ENCODE measurements at places on chromosomes 16 and 17.

GRCh38 chr17:2013994-2014317 lies 11.2 kb downstream of the RTN4RL1 start:
- DNase-seq, result no peak

GRCh38 chr16:8908810-8909468 lies 26.8 kb downstream of the LITAFD start:
- no peak for DNase-seq

DNA sequence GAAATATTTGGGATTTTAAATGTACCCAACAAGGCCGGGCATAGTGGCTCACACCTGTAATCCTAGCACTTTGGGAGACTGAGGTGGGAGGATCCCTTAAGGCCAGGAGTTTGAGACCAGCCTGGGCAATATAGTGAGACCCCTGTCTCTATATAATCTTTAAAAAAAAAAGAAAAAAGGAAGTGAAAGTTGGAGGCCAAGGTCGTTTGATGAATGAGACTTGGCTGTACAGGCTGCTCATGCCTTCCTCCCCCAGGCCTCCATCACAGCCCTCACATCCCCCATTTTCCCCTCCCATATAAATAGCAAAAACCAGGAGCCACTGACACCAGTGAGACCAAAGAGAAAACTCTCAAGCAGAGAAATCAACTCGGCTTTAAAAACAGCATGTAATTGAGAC lies 3.3 kb upstream of the CA7 start:
- DNase-seq, result no peak

DNA sequence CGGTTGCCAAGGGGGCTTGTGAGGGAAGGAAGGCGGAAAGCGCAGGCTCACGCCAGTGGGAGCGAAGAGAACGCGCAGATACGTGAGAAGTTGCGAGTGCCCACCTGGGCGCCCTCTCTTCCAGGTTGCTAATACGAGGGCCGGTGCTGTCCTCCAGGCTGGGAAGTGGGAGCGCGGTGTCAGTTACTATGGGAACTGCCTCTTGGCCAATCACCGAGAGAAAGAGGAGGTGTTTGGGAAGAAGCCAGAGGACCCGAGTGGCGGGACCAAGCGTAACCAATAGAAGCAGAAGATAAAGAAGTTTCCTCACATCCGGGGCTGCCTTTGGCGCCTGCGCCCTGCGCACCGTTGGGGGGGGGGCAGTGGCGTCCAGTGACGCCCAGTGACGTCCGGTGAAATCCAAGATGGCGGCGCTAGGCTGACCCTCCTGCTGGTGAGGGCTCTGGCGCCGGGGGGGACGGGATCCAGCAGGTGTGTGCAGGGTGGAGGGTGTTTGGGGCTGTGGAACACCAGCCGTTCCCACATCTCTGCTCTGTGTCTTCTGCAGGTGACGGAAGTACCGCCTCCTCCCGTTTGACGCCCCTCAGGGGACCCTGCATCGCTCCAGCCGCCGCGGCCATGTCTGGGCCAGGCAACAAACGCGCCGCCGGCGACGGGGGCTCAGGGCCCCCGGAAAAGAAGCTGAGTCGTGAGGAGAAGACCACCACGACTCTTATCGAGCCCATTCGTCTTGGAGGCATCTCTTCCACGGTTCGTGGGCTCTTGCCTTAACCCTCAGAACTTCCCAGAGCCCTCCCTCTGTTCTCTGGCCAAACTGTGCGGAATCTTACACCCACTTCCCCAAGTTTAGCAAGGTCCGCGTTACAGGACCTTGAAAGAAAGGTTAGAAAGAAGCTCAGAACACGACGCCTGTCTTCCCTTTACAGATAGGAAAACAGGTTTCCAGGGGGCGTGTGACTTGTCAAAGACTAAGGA lies at the start of the genes CFAP119 and RNF40:
Gene CFAP119 (minus strand): TSS at position 135 of the 975 bp plus-strand sequence. CDS start 314 bp downstream, outside the sequence.
Gene RNF40 (plus strand): TSS at position 395 of the 975 bp plus-strand sequence. CDS start 224 bp downstream, at position 619.
- DNase-seq, result peak; percentile 98

DNA sequence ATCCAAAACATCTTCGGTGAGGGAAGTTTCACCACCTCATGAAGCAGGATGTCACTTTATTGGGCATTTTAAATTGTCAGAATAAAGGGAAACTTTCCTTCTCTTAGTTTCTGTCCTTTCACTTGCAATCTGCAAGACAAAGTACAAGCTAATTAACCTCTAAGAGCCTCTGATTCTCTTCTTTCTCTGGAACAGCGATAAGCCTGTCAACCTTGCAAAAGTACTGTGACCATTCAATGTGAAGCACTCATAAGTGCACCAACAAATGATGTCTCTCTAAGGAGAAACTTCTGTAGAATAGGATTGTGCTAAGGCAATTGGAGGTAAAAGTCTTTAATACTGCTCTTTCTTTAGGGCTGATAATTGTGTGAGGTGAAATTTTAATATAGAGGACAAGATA lies 1622.3 kb downstream of the CDH8 start:
- no peak for DNase-seq

- DNase-seq, result no peak
These were observed 33.1 kb downstream of the SMARCE1 start for GRCh38 chr17:40614431-40615067.

- no peak for DNase-seq
These were observed 16.3 kb upstream of the MYO15B start for GRCh38 chr17:75571197-75571884.

- no peak for DNase-seq
These were observed 588 bp upstream of the SMTNL2 start for GRCh38 chr17:4583782-4584100.

GRCh38 chr17:10838682-10839081 lies 795 bp upstream of the PIRT start:
- DNase-seq, result no peak

GRCh38 chr17:43574348-43574747 lies 28.2 kb upstream of the ETV4 start:
- DNase-seq, result no peak

GRCh38 chr17:13140750-13141149 lies 122.9 kb upstream of the ELAC2 start:
- DNase-seq, result peak; percentile 17

GRCh38 chr17:47877368-47878034 lies 18.5 kb upstream of the SP2 start:
- DNase-seq, result no peak

GRCh38 chr16:2087748-2088631 lies 40.2 kb downstream of the TSC2 start:
- DNase-seq, result no peak
